ENCODE measurements at places on chromosomes 2 and 18. TPM values are rescaled to one million over a fixed set of nuclear protein-coding genes. Genes with fewer than 3 reads are reported as not detected.

The LRRFIP1 gene
- 90.6 TPM for total RNA-seq

DNA sequence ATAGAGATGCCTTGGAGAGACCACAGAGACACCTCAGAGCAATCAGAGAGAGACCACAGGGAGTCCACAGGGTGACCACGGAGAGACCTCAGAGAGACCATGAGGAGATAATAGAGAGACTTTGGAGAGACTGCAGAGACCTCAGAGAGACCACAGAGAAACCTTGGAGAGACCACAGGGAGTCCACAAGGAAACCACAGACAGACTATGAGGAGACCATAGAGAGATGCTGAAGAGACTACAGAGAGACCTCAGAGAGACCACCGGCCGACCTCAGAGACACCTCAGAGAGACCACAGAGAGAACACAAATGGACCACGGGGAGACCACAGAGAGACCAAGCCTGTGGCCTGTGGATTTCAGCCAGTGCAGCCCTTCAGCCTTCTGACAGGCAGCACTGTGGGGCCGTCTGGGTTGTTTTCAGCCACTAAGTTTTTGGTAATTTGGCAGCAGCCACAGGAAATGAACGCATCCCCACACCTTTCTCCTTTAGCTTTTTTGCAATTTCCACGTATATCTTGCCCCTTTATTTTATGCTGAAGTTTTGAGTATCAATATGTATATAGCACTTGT is 11.4 kb upstream of the TMEM18 start:
- no peak for DNase-seq

DNA sequence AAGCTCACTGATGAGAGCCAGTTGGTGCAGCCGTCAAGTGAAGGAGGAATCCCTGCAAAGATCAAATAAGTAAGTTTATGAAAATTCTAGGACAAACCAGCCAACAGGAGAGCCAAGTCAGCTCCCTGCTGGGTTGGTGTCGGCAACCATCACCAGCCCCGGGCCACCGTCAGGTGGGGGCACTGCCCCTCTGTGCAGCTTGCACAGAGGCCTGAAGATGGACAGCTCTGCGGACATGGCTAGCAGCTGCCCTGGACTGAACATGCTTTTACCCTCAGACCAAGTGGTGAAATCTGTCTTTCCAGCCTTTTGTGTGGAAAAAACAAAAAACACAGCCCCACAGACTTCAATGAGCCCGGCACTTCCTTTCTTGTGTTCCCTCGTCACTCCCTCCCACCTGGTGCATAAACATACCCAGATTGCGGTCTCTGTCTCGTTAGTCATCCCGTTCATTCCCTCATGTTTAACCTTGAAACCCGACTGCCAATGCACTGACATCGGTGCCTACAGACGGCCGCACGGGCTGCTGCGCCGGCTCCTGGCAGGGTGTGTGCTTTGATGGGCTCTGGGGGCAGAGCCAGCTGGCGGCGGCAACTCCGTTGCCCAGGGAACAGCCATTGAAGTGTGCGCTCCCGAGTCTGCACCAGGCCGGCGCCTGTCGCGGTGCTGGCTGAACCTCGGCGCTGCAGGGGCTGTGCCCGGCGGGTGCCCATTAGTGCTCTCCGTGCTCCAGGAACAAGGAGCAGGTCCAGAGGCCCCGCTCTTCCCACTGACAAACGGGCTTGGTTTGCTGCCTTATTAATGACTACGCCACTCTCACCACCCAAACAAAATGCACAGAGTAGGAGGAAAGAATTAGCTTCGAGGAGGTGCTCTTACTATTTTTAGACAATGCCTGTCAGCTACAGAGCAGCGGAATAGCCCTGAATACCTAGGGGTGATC is 95.3 kb downstream of the EIPR1 start:
- DNase-seq = no peak

- no peak for DNase-seq
These were observed 74.6 kb upstream of the HDAC4 start for GRCh38 chr2:239475161-239476028.

The BOLL gene
- total RNA-seq = not detected

DNA sequence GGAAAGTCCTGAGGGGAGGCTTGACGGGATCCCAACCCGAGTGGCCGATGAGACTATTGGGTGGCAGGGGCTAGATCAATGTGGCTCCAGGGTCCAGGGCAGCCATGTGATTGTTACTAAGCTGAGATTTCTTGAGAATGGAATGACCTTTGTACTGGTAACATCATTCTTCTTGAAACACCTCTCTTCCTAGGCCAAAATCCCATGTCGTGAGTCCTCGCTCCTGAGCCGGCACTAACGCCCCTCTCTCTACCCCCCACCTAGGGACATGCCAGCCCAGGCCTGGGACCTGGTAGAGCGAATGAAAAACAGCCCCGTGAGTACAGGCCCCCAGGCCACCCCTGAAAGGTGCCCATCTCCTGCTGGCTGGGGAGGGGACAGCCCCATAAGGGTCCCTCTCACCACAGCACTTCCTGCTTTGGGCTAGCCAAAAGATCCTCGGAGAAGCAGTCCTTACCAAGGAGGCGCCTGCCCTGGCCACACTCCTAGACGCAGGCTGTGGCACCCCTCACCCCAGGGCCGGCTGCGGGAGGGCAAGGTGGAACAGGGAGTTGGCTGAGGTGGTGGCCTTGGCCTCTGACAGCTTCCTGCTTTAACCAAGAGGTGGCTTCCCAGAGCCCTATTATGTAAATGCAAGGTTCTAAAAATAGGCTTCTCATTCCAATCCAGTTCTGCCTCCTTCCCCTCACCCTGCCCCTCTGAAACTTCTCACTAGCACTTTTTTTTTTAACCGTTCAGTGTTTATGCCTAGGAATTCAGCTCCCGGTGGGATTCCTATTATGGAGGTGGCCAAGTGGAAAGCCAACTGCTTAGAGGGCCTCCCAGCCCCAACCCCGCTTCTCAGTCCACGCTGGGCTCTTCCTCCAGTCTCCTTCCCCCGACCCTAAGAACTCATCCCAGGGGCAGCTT is 126.6 kb upstream of the PPP1CB start:
- peak; percentile 32 for DNase-seq

- DNase-seq = no peak
These were observed 14.0 kb downstream of the SERTAD2 start for GRCh38 chr2:64639691-64640090.

The MAB21L4 gene
- total RNA-seq = not detected

DNA sequence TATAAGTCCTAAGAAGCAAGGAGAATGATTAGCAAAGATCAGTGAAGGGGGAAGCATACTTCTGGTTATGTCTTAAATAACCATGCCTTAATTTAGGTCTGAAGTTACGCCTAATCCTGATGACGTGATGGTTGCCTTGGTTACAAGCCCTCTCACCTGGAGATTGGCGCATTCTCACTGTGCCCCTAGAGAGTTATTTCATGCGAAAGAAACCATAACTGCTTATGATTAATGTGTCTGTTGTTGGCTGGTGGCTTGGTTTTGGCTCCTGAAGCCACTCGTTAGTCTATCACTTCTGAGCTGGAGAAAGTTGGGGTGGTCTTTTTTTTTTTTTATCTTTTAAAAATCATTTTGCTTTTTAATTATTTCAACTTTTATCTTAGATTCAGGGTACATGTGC is 47.0 kb downstream of the TNFRSF11A start:
- DNase-seq = no peak

- no peak for DNase-seq
These were observed 58.1 kb upstream of the IL1RL1 start for GRCh38 chr2:102253140-102253752.

DNA sequence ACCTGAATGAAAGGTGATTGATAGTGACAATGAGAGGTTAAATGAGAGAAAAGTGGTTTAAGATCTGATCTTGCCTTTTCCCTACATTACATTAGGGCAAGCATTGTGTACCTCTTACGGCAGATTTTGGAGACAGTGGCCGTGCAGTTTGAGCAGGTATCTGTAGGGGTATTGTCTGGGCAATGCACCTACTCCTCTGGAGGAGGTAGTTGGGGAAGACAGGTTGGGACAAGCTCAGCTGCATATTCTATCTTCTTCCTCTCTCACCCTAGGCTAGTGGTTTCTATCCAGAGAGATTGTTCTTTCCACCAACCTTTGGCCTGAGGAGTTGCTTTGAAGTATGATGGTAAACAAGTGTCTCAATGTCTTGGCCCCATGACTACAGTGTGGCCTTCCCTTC is 323.2 kb downstream of the CYP26B1 start:
- DNase-seq = no peak

- DNase-seq = no peak
These were observed 110.4 kb downstream of the GRB14 start for GRCh38 chr2:164510895-164511294.

DNA sequence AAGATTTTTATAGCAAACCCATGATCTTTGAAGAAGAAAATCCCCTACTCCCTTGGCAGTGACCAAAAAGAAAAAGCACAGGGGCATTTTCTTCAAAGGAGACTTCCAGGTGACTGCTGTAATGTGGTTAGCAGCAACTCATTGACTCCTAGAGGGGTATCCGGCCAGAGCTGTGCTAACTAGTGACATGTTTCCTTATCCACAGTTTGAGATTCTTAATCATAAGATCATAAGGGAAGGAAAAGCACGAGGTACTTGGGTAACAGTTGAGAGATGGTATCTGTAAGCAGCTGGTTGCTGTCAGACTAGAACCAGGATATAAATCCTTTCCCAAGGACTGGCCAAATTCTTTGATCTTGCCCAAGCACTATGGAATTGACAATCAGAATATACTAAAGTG is 124.7 kb downstream of the MREG start:
- DNase-seq = no peak

- no peak for DNase-seq
These were observed 154.2 kb downstream of the RDH14 start for GRCh38 chr2:18406219-18406618.

The DPP10 gene
- total RNA-seq = not detected

GRCh38 chr18:22753130-22753831 is 179.8 kb upstream of the RBBP8 start:
- no peak for DNase-seq

The ZAP70 gene
- not detected for total RNA-seq

GRCh38 chr2:229927817-229928321 is 5.6 kb downstream of the FBXO36 start:
- peak; percentile 64 for DNase-seq

The VAMP8 gene
- 0.37 TPM for total RNA-seq

DNA sequence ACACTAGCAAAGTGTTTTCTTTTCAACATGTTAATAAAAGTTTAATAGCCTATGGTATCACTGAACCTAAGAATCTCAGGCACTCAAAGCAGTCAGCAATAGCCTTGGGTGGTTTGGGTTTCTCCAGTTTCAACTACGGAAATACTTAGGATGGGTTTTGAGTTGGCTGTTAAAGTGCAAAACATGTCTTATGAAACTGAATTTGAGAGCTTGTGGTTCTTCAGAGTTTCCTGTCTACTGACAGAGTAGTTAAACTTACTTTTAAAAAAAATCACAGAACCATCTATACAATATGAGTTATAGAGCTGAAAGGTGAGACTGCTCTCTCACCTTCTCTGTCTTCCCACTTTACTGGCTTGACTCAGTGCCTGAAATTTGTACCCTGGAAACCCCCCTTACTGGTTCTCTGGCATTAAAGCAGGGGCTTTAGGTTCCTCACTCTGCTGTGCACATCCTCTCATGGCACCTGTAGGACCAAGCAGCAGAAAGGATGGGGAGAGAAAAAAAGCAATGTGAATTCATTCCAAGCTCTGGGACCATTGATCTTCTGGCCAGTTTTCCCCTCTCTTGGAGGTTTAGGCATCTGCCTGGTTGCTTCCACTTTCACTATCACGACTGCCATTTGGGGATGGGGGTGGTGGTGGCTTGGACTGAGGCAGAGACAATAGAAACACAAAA is 18.1 kb downstream of the CCDC141 start:
- DNase-seq = peak; percentile 73

DNA sequence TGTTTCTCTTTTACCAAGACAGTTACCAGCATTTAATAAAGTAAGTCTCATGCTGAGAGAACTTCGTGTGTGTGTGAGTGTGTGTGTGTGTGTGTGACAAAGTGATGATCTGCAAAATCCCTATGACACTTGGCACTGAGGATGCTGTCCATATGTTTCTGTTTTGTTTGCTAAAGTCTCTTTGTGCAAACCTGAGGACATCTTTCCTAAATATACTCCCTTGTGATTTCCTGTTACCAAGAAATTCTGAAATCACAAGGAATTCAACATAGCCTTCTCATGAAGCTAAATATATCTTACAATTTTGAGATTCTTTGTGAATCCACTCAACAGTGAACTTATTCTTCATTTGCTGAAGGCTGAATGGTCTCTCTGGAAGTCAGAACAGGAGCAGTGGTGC is 1359.7 kb upstream of the NRXN1 start:
- no peak for DNase-seq

DNA sequence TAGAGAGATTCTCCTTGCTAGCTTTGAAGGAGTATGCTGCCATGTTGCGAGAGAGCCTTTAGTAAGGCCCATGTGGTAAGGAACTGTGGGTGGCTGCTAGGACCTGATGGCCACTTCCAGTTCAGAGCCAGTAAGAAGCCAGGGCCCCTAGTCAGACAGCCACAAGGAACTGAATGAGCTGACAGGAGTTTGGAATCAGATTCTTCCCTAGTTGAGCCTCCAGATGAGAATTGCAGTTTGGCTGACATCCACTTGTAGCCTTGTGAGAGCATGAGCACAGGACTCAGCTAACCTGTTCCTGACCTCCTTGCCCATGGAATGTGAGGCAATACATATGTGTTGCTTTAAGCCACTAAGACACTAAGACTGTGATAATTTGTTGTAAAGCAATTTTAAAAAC is 1.2 kb upstream of the WDR7 start:
- DNase-seq = no peak

- no peak for DNase-seq
These were observed 21.0 kb upstream of the GPR17 start for GRCh38 chr2:127624756-127625571.
